ENCODE measurements at places on chromosomes 12 and 14.

DNA sequence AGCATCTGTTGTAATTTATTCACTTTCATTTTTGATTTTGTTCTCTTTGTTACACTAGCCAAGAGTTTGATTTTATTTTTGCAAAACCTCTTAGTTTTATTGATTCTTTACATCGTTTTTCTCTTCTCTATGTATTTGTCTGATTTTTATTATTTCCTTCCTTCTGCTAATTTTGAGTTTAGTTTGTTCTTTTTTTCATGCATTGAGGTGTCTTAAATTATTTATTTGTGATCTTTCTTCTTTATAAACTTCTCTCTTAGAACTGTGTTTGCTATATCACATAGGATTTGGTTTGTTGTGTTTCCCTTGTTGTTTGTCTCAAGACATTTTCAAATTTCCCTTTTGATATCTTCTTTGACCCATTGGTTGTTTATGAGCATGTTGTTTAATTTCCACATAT is 51.7 kb upstream of the NFKBIA start:
- no peak for DNase-seq

GRCh38 chr14:101097109-101097793 is 193.7 kb upstream of the RTL1 start:
- no peak for DNase-seq

DNA sequence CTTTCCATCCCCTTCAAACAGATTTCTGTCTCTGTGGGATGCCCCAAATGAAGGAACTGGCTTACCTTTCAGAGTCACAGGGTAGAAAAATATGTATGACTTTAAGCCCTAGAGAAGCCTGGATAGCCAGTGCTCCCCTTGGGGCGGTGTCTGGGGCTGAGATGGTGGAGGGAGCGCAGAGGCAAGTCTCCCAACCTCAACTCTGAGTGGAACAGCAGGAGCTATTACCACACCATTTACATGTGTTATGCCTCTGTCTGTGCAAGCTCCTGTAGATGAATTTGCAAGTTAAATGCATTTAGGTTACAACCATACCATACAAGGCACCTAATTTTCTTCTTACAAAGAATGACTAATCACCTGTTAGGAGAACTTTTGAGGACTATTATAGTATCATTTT is 50.4 kb upstream of the CLMN start:
- no peak for DNase-seq

DNA sequence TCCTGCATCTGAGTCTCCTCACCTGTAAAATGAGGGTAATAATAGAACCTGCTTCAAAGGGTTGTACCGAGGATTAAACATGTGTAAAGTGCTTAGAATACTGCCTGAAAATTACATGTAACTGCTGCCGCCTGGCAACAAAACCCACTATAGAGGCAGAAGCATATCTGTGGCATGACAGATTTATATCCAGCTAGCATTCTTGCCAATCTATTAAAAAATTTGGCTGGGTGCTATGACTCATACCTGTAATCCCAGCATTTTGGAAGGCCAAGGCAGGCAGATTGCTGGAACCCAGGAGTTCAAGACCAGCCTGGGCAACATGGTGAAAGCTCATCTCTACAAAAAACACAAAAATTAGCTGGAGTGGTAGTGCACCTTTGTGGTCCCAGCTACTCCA is 16.4 kb upstream of the KSR2 start:
- no peak for DNase-seq

DNA sequence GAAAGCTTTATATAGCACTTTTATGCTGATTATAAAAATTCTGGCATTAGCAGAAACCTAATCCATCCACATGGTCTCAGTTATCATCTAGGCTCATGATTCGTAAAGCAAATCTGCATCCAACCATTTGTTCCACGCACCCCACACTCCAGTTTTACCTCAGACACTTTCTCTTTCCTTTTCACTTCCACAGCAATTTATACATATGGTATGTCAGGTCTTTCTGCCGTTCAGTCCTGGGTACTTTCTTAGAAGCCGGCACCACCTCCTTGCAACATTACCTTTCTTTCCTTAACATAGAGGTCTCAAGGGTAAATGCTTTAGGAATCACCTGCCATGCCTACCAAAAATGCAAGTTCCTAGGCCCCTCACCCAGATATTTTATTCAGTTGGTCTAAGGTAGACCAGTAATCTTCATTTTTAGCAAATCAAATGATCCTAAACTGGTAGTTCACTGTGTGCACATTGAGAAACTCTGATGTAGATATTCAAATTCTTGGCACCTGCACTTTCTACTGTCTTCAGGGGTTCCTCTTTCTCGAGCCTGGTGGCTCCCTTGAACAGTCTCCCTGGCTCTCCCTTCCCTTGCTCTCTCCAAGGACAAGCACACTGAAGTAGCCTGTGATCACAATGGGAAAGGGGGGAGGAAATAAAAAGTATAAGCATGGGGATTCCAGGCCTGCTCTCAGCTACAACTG is 2.8 kb upstream of the KRAS start:
- no peak for DNase-seq

GRCh38 chr14:81771651-81772275 is 238.1 kb upstream of the SEL1L start:
- DNase-seq: no peak

DNA sequence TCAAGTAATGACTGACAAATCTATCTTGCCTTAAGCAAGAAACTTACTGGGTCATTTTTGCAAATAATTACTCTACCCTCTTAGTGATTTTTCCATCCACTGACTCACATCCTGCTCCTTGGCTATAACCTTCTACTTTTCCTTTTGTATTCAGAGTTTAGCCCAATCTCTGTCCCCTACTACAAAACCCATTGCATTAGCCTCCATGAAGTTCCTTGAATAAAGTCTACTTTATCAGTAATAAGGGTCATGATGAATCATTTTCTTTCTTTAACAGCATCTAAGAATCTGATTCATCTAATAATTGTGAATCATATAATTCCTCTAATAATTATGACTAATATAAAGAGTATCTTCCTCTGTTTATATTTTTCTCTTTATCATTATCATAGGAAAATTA is 132.6 kb downstream of the NTS start:
- DNase-seq: no peak

- DNase-seq: no peak
Measured at GRCh38 chr14:78010688-78011087, 159.5 kb upstream of the NRXN3 start.

GRCh38 chr12:114938487-114939210 is 254.7 kb upstream of the TBX3 start:
- DNase-seq: no peak

GRCh38 chr12:104549815-104550480 is 93.2 kb downstream of the CHST11 start:
- no peak for DNase-seq

- DNase-seq: no peak
Measured at GRCh38 chr12:4607056-4607455, 41.8 kb downstream of the AKAP3 start.

GRCh38 chr14:61388976-61389576 is 67.7 kb downstream of the PRKCH start:
- peak; percentile 48 for DNase-seq

DNA sequence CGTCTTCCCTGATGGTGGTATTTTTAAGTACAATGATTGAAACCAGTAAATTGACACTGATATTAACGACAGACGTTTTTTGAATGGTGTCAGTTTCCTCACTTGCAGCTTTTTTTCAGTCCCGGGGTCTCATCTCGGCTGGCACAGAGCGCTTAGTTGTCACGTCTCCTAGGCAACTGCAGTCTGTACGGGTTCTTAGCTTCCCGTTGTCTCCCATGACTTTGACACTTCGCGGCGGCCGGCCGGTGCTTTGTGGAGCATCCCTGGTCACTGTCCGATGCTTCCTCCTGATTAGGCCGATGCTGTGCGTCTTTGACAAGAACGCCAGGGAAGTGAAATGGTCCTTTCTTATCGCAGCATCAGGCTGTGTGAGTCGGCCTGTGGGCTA is 67.4 kb downstream of the ADGRD1 start:
- no peak for DNase-seq

DNA sequence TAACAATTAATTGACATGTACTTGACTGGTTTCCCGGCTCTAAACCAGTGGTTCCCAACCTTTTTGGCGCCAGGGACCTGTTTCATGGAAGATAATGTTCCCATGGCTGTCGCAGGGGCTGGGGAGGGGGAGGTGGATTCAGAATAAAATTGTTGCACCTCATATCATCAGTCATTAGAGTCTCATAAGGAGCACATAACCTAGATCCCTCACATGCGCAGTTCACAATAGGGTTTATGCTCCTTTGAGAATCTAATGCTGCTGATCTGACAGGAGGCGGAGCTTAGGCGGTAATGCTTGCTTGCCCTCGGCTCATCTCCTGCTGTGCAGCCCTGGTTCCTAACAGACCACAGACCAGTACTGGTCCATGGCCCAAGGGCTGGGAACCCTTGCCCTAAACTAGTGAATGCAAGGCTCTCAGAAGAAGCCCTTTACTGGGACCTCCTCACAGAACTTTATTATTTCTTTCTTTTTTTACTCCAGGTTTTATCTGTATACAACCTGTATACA is 86.4 kb upstream of the SINHCAF start:
- no peak for DNase-seq

GRCh38 chr12:13093848-13094220 is 9.6 kb downstream of the GSG1 start:
- DNase-seq: no peak

DNA sequence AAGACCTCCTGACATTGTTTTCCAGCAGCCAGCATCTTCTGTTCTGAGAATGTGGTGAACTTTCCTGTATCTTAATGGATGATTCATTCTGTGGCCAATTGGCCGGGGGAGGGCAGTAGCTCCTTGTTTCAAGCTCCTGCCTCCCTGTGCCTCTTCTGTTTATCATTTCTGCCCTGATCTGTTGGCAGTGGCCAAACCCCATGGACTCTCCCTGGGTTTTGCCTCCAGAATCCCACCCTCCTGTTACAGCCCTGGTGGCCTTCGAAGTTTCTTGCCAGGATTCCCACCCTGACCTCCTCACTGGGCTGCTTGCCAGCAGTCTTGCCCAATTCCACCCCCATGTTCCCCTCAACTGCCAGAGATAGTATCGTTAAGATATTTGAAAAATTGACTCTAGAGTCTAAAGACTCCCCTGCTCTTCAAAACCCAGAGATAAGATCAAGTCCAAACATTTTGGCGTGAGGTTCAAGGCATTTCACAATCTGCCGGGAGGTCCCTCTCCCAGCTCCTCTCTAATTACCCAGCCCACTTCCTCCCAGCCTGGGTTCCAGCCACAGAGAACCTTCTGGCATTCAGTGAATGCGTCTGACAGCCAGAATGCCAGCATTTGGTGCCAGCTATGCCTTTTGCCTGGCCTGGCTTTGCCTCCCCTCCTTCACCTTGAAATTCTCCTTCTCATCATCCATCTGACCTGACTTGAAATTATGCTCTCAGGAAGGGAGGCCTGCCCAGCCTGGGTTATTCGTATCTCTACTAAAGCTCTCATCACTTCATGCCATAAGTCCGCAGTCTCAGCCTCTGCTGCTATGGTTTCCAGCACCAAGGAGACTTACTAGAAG is 37.7 kb upstream of the TXNRD1 start:
- DNase-seq: no peak

- no peak for DNase-seq
Measured at GRCh38 chr14:90870950-90871604, 54.8 kb upstream of the TTC7B start.
